ENCODE measurements at places on chromosomes 12 and 14.

GRCh38 chr12:95279856-95280255 is 62.2 kb downstream of the VEZT start:
- DNase-seq, result no peak

DNA sequence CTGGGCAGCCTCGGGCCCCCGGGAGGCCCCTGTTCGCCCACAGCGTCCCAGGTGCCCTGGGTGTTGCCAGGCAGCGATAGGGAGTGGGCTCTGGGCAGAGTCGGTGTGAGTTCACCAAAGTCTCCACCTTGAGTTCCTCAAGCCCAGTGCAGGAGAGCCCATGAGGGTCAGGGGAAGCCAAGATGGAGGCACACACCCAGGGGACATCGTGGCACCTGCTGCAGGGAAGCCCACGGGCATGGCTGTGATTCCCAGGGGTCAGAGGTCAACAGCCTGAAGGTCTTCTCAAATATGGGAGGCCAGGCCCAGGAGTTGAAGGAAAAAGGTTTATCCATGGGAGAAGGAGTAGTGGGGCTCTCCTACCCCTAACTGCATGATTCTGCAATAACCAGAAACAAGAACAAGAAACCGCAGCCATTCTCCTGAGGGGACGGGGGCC is 148.8 kb downstream of the ADGRD1 start:
- DNase-seq, result no peak

DNA sequence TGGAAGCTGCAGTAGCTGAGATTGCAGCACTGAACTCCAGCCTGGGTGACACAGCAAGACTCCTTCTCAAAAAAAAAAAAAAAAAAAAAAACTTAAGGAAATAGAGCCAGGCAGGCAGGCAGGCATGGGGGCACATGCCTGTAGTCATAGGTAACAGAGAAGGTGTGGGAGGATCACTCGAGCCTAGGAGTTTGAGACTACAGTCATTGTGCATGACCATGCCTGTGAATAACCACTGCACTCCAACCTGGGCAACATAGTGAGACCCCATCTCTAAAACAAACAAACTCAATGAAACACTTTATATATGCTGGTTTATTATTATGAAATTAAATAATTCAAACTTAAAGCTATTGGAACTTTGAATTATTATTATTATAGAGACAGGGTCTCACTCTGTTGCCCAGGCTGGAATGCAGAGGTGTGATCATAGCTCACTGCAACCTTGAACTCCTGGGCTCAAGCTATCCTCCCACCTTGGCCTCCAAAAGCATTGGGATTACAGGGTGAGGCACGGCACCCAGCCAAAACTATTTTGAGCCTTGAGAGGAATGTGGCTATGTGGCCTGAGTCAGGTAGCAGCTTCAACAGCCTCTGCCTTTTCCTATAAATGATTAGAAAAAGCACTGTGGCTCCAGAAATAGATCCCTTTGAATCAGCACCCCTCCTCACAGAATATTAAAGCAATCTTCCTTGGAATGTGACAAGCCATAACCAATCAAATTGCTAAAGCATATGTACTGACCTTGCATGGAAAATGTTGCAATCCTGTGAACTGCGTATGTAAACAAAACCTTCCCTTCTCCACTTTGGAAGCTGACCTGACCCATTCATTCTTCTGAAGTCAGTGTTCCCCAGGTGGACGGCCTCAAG is 34.7 kb upstream of the YY1 start:
- DNase-seq, result no peak

- DNase-seq, result no peak
Measured at GRCh38 chr14:29037411-29037810, 270.8 kb downstream of the FOXG1 start.

DNA sequence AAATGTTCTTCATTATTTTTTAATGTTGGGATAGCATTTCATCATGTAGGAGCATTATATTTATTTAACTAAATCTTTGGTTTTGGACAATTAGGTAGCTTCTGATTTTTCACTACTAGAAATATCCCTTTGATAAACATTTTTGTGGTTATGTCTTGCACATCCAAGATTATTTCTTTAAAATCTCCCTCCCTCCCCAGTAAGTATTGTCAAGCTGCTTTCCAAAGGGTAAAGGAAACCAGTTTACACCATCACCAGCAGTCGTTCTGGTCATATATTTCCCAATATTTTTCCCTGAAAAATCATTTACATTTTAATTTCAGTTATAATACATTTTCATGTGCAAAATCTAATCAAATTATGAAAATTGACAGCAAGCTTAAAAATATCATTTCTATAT is 11.1 kb downstream of the CD69 start:
- DNase-seq, result no peak

DNA sequence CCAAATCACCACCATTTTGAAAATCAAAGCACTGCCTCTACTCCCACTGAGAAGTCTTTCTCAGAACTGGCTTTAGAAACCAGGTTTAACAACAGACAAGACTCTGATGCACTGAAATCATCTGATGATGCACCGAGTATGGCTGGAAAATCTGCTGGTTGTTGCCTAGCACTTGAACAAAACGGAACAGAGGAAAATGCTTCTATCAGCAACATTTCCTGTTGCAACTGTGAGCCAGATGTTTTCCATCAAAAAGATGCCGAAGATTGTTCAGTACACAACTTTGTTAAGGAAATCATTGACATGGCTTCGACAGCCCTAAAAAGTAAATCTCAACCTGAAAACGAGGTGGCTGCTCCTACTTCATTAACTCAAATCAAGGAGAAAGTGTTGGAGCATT is 115.0 kb upstream of the NPAS3 start:
- no peak for DNase-seq

DNA sequence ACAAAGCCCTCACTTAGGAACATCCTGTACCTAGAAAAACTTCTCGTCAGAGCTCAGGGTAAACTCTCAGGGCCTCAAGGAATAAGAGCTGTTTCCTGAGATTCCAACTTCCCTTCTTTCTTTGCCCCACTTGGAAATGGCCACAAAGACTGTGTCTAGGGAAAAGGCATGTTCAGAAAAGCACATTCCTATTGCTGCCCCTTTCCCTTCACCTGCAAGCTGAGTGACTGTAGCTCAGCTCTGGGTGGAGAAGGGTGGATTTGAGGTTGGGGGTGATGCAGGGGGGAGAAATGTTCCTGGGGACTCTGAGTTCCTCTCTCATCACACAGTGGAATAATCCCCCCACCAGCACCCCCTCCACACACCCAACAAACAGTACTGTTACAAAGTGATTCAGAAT is 6.8 kb downstream of the ENDOU start:
- DNase-seq, result no peak

GRCh38 chr14:53793790-53794505 is 162.7 kb downstream of the BMP4 start:
- peak; percentile 57 for DNase-seq

DNA sequence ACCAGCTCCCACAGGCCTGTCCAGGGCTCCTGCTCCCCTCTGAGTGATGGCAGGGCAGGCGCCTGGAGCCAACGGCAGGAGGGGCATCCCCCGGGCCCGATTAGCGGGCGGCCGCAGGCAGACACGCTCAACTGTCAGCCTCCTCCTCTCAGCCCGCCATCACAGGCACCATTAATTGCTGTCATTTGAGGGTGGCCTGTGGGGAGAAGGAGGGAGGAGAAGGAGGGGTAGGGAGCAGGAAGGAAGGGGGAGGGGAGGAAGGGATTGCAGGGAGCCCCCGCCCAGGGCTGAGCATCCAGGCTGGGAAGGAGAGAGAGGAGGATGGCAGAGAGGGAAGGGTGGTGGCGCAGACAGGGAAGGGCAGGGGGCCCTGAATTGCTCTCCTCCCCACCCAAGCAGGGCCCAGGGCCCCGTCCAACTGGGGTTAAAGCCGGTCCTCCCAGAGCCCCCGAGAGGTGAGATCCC is 36.1 kb downstream of the NCOR2 start:
- DNase-seq, result no peak

- no peak for DNase-seq
Measured at GRCh38 chr12:110733900-110734299, 8.8 kb downstream of the PPP1CC start.

DNA sequence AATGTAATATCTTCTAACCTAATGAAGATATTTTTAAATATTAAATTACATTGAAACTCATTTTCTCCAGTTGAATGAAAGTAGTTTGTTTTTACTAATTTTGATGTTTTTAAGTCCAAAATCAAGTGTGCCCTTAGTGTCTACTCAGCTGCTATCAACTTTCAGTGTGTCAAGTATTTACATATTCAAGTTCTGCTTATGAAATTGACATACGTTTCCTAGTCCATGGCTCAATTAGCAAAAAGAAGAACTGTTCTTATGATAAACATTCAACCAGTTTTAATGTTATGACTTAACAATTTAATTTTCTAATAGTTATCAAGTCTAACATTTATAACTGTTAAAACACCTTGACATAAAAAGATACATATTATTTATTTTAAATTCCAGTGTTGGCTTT is 137.1 kb downstream of the DUSP6 start:
- no peak for DNase-seq

GRCh38 chr12:68189821-68190242 is 30.3 kb upstream of the IFNG start:
- DNase-seq, result no peak

GRCh38 chr12:91982946-91983345 is 162.7 kb downstream of the BTG1 start:
- no peak for DNase-seq

DNA sequence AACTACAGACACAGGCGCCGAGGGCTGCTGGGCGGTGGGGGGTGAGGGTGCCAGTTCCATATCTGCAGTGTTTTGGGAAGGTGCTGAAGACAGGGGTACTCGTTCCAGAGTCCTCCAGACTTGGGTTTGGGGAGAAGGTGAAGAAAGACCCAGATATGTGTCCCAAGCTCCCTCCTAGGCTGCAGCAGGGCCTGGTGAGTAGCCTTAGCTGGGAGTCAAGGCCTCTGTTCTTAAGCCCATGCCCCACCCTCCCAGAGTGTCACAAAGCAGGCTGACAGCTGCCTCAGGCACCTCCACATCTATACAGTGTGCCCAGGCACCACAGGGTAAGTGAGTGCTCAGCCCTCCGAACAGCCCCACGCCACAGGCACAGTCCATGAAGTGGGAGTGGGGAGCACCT is 4.3 kb downstream of the NCKAP5L start:
- no peak for DNase-seq

GRCh38 chr12:53750812-53751335 is 905 bp downstream of the CISTR start:
- DNase-seq, result no peak

DNA sequence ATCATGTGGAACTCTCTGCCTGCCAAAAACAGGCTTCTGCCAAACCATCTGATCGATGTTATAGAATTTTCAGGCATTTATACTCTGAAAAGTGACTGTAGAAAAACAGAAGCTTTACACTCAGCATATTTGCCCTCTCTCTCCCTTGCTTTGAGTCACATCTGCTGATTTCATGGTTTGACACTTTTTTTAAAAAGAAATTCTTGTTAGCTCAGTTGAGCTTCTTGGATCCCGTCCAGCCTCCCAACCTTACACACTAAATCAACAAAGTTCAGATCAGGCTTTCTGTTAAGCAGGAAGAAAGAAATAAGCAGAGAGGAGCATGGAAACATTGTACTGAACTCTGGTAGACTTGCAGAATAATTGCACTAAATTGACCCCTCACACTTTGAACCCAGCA is 193.6 kb upstream of the SEL1L start:
- no peak for DNase-seq

DNA sequence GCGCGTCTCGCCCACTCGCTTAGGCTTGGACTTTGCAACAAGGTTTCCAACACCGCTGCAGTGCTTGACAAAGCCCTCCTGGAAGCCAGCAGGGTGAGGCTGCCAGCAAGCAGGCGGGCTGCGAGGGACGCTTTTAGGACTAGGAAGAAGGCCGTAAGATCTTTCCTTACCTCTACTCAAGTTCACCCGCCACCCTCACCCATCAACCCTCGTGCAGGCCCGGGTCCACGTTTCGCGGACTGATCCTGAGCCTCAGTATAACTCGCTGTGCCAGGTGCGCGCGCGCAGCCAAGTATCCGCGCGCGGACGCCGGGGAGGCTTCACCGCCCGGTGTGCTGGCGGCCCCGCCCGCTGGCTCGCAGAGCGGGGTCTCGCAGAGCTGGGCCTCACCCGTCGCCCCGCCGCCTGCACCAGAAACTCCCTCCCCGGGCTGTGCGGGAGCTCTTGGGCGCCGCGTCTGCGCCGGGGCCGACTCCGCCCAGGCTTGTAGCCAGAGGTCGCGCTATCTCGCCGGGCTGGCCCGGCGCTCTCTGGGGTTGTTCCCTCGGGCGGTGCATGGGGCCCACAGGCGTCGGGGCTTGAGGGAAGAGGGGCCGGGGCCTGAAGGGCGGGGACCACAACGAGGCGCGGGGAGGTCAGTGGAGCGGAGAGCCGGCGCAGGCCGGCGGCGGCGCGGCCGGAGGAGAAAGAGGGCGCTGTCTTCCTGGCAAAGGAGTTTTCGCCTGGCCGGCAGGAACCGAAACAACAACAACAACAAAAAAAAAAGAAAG is 7.6 kb upstream of the SIX1 start:
- no peak for DNase-seq

DNA sequence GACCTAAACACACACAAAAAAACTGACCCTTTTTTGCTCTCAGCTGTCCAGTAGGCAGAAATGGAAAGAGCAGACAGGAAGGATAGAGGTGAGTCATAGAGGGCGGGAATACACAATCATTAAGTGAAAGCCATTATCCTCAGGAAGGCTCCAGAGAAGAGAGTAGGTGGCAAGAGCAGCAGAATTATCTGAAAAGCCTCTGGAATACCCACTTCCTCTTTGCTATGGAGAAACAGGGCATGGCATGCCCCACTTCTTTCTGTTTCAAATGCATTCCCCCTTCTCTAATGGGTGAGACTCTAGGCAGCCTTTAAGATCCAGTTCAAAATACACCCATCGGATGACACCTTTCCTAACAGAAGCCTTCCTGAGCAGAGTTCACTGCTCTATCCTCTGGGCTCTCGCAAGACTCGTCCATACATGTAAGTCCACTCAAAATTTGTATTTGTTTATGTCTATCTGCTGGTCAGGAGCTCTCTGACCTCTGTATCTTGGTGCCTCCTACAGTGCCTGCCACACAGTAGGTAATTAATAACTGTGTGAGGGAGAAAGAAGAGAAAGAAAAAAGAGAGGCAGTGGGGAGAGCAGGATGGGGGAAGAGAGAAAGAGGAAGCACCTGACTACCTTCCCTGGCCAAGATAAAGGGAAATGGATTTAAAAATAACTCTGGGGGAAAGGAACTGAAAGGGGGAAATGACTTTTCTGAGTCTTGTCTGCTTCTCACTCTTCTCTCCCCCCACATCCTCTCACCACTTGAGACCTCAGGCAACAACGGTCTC is 8.5 kb downstream of the KLHL33 start:
- peak; percentile 18 for DNase-seq

- no peak for DNase-seq
Measured at GRCh38 chr12:110371408-110372055, 32.0 kb downstream of the ANAPC7 start.

GRCh38 chr12:116539905-116540482 is 19.2 kb upstream of the MAP1LC3B2 start:
- peak; percentile 68 for DNase-seq
